ENCODE measurements at places on chromosomes 6 and 20. TPM values are rescaled to one million over a fixed set of nuclear protein-coding genes. Genes with fewer than 3 reads are reported as not detected.

SIRPB2 gene
- total RNA-seq: 0.97 TPM

SCRT2 gene
- total RNA-seq: not detected

SLC22A16 gene
- total RNA-seq: not detected

HCRTR2 gene
- total RNA-seq: not detected

DNA sequence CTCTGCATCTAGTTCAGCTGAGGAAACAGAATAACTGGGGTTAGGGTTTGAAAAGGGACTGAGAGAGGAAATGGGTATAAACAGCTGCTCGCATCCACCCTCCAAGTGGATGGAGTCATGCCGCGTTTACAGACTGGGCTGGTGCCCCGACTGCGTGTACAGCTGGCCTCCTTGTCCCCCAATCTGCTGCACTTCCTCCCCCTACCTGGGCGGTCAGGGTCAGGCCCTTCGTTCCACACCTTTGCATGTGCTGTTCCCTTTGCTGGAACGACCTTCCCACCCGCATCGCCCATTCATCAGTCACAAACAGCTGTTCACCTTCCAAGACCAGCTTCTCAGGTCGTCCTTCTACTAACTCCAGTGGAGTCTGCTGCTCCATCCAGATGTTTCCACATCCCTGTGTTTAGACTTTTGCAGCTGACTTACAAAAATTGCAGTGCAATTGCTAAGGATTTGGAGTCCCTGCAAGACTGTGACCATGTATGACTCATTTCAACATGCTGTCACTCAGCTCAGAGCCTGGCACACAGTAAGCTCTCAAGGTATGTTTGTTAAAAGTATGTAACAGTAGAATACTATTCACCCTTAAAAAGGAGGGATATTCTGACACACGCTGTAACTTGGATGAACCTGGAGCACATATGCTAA, 129.3 kb downstream of the DTNBP1 start:
- DNase-seq: no peak

- DNase-seq: no peak
These were observed 36.5 kb downstream of the LAMP5 start for GRCh38 chr20:9550871-9551270.

GRCh38 chr6:159988983-159989454, 20.1 kb downstream of the IGF2R start:
- no peak for DNase-seq

Measured in glomerular endothelial cell (primary cell).